Panc1 (cell line): ENCODE measurements at places on chromosomes 7 and 10.

DNA sequence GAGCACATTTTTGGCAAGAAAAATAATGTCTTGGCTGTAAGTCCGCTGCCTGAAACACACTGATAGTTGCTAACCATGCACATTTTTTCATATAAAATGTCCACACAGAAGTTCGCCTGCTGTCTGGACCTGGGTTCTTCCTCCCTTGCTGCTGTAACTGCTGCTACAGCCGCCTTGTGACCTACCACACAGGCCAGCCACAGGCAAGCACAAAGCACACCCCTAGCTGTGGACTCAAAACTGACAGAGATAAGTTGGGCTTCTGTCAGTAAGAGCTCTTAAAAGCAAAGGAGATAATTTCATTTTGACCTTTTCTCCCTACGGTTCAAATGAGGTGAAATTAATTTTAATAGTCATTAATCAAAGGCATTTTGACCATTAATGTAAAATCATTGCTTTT lies 354.7 kb downstream of the OTUD1 start:
- DNase-seq, result no peak

DNA sequence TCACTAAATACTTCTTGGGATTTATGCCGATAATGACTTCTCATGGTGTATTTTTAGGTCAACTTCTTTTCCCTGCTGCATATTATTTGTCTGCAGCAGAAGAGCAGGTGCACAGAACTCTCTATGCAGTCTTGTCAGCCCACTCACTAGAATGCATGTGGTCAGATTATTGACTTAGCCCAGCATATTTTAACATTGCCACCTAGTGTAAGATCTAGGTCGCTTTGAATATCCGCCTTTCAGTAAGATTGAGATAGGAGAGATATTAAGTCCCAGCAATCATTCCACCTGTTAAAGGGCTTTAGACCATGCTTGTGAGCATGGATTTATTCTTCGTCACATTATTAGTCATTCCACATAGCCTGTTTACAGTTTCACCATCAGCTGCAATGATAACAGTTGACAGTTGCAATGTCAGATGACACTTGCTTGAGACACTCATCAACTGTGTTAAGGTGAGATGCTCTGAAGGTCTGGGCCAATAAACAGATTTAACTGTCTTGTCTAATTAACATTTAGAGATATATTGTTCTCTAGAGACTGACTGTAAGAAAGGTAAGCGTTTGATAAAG lies 491.7 kb downstream of the ARL4A start:
- no peak for DNase-seq

- peak; percentile 33 for DNase-seq
These were observed 566.8 kb downstream of the CNTNAP2 start for GRCh38 chr7:146683439-146683838.

GRCh38 chr7:27875061-27875460 lies 135.1 kb downstream of the TAX1BP1 start:
- no peak for DNase-seq

GRCh38 chr7:42024537-42024936 lies 212.5 kb downstream of the GLI3 start:
- no peak for DNase-seq

DNA sequence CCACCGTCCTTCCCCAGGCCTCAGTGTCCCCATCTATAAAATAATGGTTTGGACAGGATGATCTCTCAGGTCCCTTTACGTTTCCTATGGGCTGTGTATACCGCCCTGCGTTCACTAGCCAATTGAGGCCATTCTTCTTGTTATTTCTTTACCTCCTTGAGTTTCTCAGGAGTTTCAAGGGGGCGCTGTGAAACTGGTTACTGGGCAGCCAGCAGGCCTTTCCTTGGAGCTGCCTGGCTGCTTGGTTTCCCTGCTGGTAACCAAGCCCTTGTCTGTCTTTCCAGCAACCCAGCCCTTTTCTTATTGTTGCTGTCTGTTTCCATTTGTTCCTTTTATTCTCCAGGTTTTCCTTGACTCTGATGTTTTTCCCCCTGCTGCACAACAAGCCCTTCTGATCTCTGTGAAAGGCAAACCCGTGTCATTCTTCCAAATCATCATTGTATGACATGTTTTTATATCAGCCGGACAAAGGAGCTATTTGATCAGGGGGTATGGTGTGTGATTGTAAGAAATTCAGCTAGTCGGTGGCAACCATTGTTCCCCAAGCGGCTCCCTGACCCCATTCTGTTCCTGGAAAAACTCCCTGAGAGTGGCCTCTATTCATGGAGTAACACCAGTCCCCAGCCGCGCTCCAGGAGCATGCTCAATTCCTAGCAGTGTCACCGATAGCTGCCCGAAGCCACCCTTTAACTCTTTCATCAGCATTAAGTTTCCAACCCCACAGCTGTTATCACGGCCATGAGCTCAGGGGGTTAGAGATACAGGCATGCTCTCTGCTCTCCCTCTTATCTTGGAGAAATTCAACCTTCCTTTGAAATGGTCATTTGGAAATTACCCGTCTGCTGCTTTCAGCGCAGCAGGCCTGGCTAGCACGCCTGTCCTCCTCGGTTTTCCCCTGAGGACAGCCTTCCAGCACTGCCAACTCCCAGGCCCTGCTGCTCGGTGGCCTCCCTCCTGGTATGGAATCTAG lies 26.6 kb downstream of the FGF8 start:
- DNase-seq, result no peak

- DNase-seq, result no peak
These were observed 118.5 kb downstream of the GLRX3 start for GRCh38 chr10:130254662-130255061.

GRCh38 chr10:44873160-44873559 lies 38.0 kb upstream of the TMEM72 start:
- DNase-seq, result no peak

DNA sequence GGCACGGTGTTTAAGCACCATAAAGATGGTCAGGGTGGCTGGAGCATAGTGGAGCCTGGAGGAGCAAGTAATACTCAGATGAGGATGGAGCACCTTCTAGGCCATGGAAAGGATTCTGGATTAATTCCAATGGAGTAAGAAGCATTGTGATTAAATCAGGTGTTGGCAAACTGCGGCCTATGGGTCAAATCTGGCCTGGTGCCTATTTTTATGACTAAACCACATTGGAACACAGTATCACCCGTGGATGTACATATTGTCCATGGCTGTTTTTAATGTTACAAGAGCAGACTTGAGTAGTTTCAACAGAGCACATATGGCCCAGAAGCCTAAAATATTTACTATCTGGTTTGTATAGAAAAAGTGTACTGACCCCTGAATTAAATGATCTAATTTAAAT lies 49.9 kb upstream of the TMEM248 start:
- no peak for DNase-seq

- no peak for DNase-seq
These were observed 45.4 kb downstream of the CHST3 start for GRCh38 chr10:72009425-72010081.

DNA sequence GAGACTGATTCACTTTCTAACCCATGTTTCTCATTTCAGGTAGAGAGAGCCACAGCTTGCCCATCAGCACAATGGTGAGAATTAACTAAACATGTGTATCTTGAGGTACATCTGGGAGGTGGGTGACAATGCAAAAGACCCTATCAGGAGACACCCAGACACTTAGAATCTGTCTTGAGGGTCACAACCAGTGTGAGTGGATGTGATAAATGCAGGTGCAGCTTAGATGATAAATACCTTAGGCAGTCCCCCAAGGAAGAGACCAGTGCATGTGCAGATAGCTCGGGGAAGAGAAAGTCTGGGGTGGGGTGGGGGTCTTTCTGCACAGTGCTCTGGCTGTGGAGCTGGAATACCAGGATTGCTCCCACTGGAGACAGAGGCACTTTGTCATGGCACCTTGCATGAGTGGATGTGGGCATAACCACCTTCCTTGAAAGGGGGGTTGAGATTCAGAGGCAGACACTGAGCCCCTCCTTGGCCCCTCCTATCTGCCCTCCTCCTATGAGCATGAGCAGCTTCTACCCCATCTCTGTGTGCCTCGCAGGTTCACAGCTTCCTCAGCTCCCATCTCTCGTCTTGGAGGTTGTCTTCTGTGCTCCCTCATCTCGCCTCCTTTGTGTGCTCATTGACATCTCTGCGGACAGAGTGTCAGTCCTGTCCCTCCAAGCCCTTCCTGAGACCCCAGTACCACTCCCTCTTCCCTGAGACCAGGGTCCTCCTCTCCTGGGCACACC lies 349.8 kb downstream of the TCERG1L start:
- DNase-seq, result no peak

DNA sequence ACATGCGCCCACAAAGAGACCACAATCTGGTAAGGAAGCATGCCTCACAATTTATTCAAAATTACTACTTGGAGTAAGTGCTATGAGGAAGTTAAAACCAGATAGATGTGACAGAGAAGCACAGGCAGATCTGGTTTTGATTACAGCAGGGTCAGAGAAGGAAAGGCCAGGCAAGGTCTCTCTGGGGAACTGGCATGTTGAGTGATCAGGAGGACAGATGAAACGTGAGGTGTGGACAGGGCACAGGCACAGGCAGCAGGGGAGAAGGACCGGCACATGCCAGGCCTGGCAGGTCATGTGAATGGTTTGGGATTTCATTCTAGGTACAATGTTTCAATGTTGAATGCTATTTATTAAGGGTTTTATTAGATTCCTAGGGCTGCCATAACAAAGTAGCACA lies 51.6 kb downstream of the GPAM start:
- no peak for DNase-seq

- DNase-seq, result no peak
These were observed 220.9 kb upstream of the PPP2R2D start for GRCh38 chr10:131679926-131680325.

DNA sequence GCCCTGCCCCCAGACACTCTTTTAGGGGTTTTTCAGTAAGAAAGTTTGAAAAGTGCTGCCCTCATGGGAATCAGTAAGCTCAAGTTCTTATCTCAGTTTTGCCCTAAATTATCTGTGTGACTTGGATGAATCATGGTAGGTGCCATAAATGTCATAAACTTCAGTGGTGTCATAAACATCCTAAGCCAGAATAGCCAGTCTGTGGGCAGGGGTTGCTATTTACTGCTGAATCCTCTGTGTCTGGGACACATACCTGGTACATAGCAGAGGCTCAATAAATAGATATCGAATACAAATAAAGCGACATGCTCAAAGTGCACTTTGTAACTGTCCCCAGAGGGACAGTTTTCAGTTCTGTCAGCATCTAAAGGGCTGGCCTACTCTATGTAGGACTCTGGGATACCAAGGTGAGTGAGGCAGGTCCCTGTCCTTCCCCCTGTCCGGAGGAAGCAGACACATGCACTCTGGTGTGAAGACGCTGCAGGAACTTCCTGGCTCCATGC lies 502.1 kb downstream of the RPS24 start:
- no peak for DNase-seq

DNA sequence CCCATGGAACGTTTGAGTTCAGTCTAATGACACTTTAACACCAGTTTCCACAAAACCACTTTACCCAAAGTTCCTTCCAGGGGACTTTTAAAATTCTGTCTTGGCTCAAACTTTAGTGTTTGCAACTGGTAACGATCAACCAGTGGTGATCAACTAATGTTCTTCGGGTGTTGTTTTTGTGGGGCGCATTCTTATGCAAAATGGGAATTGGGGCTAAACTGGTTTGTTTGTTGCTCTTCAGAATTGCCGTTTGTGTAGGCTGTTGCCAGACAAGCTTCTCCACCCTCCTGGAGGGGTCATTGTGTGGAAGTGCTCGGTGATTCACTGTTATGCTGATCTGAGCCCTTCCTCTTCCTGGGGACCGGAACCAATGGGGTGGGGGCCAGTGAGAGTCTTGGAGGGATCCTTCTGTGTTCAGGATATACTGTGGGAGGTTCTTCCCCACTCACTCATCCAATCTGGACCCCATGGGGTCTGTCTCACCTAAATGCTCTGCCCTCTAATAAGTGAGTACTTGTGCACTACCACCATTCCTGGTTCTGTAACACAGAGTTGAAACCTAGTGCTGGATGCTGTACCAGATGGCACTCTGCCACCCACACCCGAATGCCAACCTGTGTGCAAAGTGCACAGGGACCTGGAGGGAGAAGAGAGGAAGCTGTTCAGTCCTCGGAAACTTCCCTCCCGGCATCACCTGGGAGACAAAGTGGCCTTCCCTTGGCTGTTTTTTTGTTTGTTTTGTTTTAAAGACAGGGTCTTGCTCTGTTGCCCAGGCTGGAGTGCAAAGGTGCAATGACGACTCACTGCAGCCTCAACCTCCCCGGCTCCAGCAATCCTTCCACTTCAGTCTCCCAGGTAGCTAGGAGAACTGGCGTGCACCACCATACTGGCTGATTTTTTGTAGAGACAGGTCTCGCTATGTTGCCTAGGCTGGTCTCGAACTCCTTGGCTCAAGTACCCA lies 2.1 kb downstream of the NFE2L3 start:
- DNase-seq, result no peak

GRCh38 chr7:69311489-69311888 lies 286.8 kb upstream of the AUTS2 start:
- no peak for DNase-seq

DNA sequence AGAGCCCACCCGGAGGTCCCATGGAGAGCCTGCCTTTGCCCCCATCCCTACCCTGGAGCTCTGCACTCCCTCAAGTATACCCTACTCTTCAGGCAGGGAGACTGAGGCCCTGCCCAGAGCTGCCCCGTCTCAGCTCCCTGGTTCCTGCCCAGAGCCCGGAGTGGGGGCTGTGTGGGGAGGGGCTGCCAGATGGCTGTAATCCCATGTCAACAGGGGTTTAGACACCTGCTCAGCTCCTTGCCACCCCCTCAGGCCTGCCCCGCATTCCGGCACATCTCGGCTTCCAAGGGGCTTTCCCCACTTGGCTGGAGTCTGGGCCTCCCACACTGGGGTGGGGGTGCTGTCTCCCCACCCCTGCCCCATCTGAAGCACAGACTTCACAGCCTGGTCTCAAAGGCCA lies 20.9 kb upstream of the LFNG start:
- no peak for DNase-seq

DNA sequence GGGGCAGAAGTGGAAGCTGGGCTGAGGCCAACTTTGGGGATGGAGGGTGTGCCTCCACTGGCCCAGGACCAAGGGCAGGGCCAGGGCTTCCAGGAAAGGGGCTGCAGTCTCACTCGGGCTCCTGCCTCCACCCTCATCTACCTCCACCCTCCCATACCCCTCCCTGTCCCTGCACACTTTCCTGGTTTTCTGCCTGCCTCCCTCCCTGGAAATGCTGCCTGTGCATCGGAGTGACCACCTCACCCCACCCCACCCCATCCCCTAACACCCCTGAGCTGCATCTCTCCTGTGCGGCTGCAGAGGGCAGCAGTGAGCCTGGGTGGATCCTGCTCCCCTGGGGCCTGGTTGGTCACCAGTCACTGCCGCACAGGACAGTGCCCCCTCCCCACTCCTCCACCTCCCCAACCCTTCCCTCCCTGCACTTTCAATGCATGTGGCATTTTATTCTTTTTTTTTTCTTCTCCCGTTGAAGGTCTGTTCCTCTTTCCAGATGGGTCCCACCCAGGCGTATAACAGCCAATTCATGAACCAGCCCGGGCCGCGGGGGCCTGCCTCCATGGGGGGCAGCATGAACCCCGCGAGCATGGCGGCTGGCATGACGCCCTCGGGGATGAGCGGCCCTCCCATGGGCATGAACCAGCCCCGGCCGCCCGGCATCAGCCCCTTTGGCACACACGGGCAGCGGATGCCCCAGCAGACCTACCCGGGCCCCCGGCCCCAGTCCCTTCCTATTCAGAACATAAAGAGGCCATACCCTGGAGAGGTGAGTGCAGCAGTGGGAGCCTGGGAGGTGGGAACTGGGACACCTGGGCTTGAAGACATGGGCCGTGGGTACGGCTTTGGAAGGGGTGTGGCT lies 54.1 kb upstream of the PPIF start:
- DNase-seq, result no peak

GRCh38 chr7:96772139-96772694 lies 62.6 kb upstream of the SEM1 start:
- DNase-seq, result no peak

- DNase-seq, result no peak
These were observed 118.5 kb downstream of the ZNF33B start for GRCh38 chr10:42519761-42520460.

- DNase-seq, result no peak
These were observed 18.6 kb downstream of the NUDCD3 start for GRCh38 chr7:44471850-44472249.
